ENCODE measurements at places on chromosomes 6 and 20.

DNA sequence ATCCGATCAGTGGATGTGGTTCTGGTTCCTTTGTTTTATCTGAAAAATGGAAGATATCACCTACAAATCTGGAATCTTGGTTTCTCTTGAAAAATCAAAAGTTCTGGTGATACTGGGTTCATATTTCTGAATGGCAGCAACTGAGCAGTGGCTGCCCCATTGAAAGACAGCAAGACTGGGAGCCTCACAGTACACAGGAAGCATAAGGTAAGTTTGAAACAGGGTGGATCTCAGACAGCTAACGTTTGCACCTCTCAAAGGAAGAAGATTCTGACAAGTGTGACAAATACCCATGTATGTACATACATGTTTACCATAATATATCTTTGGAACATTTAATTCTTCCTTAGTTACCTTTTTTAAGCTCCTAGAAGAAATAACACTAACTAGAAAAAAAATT lies at the start of gene SAMD3:
SAMD3 (minus strand) TSS at position 177 of the 400 bp plus-strand sequence. CDS start 7,678 bp downstream, outside the sequence.
- H3K27me3 ChIP-seq: no peaks in the 10 kb centered on the region
- H3K27ac ChIP-seq: no peak within 1 kb of the TSS
- DNase-seq: no peak
- H3K36me3 ChIP-seq: no peaks in the 10 kb centered on the region
- no peaks in the 10 kb centered on the region for H3K4me1 ChIP-seq

GRCh38 chr20:64210656-64211369 lies 44.7 kb upstream of the PCMTD2 start:
- H3K4me1 ChIP-seq: peaks cover 25% of the 10 kb centered on the region
- DNase-seq: no peak
- no peaks in the 10 kb centered on the region for H3K36me3 ChIP-seq
- no peaks in the 10 kb centered on the region for H3K27me3 ChIP-seq
- H3K4me3 ChIP-seq: no peak overlapping the region

- H3K4me3 ChIP-seq: no peak overlapping the region
- no peak overlapping the region for H3K27ac ChIP-seq
- no peaks in the 10 kb centered on the region for H3K36me3 ChIP-seq
- no peak for DNase-seq
Observed at GRCh38 chr20:40663304-40663790, 25.7 kb downstream of the MAFB start.

DNA sequence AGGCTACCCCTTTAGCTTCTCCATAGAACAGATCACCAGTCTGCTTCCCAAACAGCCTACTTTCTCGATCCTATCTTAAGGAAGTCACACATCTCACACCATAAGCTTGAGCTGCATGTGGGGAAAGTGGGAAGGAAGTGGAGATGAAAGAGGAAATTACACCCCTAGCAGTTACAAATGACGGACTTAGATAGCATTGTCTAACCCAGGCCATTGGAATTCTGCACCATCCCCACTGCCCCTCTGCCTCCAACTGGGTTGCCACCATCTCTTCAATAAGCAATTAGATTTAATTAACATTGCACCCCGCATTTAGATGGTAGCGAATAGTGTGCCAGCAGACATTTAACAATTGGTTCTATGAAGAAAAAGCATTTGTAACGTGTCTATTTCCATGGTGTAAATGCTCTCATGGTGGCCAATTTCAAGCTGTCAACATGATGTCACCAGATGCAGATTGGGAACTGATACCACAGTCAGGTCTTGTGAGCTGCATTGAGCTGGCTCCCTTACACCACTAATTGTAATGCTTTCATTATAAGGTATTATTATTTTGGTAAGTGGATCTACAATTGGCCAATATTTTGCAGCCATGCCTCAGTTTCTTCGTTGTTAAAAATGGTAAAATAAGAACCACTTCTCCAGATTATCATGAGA lies 124.7 kb downstream of the CD24 start:
- no peaks in the 10 kb centered on the region for H3K27me3 ChIP-seq
- no peaks in the 10 kb centered on the region for H3K4me1 ChIP-seq
- no peaks in the 10 kb centered on the region for H3K36me3 ChIP-seq

DNA sequence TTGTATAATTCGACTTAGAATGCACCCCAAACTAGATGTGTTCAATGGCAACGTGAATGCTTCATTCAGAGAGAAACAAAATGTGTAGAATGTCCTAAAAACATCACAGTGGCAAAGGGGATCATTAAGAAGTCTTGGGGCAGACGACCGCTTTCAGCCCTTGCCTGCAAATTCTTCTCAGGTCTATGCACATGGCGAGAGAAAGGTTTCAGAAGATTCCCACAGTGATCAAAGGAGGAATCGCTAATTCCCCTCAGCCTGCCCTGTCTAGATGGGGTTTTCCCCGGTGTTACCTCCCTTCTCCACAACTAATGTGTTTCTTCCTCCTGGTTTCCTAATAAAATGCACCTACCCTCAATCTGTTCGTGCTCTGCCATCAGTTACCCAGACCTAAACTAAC lies 13.3 kb upstream of the NHSL1 start:
- no peaks in the 10 kb centered on the region for H3K36me3 ChIP-seq
- DNase-seq: no peak
- H3K4me3 ChIP-seq: no peak overlapping the region
- no peaks in the 10 kb centered on the region for H3K27me3 ChIP-seq

- H3K4me3 ChIP-seq: no peak overlapping the region
- no peaks in the 10 kb centered on the region for H3K36me3 ChIP-seq
- no peak for DNase-seq
Observed at GRCh38 chr20:58545565-58546415, 30.6 kb upstream of the APCDD1L start.

GRCh38 chr6:158539413-158539812 lies 20.5 kb upstream of the TMEM181 start:
- peak; percentile 44 for DNase-seq
- H3K27ac ChIP-seq: no peak overlapping the region
- H3K27me3 ChIP-seq: no peaks in the 10 kb centered on the region
- H3K4me3 ChIP-seq: no peak overlapping the region

DNA sequence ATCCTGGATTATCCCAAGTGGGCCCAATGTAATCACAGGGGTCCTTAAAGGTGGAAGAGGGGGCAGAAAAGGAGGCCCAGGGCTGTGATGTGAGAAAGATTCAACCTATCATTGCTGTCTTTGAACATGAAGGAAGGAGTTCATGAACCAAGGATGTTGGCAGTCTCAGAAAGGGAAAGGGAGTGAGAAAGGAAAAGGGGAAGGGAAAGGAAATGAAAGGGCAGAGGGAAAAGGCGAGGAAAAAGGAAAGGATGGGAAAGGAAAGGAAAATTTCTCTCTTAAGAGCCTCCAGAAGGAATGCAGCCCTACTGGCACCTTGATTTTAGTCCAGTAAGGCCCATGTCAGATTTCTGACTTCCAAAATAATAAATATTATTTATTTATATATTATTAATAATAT lies 687.8 kb downstream of the COL12A1 start:
- no peak overlapping the region for H3K27ac ChIP-seq
- H3K27me3 ChIP-seq: no peaks in the 10 kb centered on the region
- H3K4me3 ChIP-seq: no peak overlapping the region
- H3K36me3 ChIP-seq: no peaks in the 10 kb centered on the region
- no peak for DNase-seq

GRCh38 chr20:38584099-38584763 lies 3.2 kb downstream of the ADIG start:
- no peaks in the 10 kb centered on the region for H3K4me1 ChIP-seq
- no peak for DNase-seq
- no peaks in the 10 kb centered on the region for H3K36me3 ChIP-seq
- no peak overlapping the region for H3K4me3 ChIP-seq

- H3K27ac ChIP-seq: no peak overlapping the region
- no peaks in the 10 kb centered on the region for H3K36me3 ChIP-seq
- no peak overlapping the region for H3K4me3 ChIP-seq
- no peaks in the 10 kb centered on the region for H3K4me1 ChIP-seq
- peak; percentile 49 for DNase-seq
Observed at GRCh38 chr6:165967810-165968407, 199.7 kb downstream of the TBXT start.

DNA sequence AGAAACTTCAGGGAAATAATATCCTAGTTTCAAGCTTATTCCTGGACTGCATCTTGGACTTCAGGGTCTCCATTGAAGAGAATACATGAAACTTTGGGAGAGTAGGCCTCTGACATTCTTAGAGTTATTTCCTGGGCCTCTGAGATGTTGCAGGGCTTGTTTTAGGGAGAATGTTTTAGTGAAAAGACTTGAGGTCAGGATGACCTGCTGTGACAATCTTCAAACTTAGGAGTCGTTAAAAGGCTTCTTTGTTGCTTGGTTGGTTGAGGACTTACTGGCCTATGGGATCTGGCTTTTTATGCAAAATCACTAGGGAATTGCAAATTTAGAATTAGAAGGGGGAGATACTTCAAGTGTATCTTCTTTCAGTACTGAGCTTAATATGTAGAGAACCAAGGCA lies 613.2 kb upstream of the FLRT3 start:
- peak overlapping the region; percentile 79 for H3K27ac ChIP-seq
- no peaks in the 10 kb centered on the region for H3K27me3 ChIP-seq
- H3K4me1 ChIP-seq: peaks cover 47% of the 10 kb centered on the region
- no peaks in the 10 kb centered on the region for H3K36me3 ChIP-seq
- no peak for DNase-seq

DNA sequence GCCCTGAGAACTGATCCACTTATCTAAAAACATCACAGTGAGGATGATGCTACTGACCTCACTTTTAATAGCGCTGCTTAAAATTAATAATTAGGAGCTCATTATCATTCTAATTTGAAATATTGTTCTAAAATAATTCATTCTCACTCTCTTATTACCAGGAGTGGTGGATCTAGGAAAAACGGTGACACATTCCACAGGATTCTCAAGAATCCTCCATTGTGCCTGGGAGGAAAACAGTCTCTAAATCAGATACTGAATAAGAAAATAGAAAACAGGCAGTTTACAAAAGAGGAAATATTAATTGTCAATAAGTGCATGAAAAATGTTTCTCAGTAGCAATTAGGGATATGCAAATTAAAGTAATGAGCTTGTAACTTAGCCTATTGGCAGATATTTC lies 187.4 kb downstream of the TENT5A start:
- H3K36me3 ChIP-seq: no peaks in the 10 kb centered on the region
- H3K27ac ChIP-seq: no peak overlapping the region
- H3K27me3 ChIP-seq: no peaks in the 10 kb centered on the region
- DNase-seq: no peak
- peaks cover 6% of the 10 kb centered on the region for H3K4me1 ChIP-seq

DNA sequence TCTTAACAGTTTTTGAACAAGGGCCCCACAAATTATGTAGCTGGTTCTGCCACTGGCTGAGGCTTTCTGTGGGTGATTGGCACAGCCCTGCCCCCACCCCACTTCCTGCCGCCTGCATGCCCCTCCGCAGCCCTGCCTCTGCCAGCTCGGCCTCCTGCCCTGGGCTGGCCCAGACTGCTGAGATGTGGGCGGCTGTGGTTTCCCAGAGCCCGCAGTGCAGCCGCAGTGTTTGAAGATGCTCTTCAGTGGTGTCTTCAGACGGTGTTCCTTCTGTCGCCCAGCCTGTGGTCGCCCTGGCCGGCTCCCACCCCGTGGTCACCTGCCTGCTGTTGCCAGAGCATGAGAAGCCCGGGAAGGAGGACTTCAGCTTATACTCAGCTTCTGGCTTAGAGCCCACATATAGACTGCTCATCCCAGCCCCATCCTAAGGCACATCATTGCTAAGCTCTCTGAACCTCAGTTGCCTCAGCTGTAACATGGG lies 154.3 kb downstream of the VEGFA start:
- peaks cover 14% of the 10 kb centered on the region for H3K4me1 ChIP-seq
- no peaks in the 10 kb centered on the region for H3K36me3 ChIP-seq
- DNase-seq: no peak
- H3K4me3 ChIP-seq: no peak overlapping the region
- no peak overlapping the region for H3K27ac ChIP-seq

- DNase-seq: no peak
- no peaks in the 10 kb centered on the region for H3K4me1 ChIP-seq
- H3K27ac ChIP-seq: no peak overlapping the region
- H3K36me3 ChIP-seq: no peaks in the 10 kb centered on the region
- H3K27me3 ChIP-seq: no peaks in the 10 kb centered on the region
Observed at GRCh38 chr20:12927489-12927888, 81.3 kb upstream of the SPTLC3 start.

- no peaks in the 10 kb centered on the region for H3K36me3 ChIP-seq
- H3K27me3 ChIP-seq: no peaks in the 10 kb centered on the region
- no peak for DNase-seq
- H3K4me1 ChIP-seq: no peaks in the 10 kb centered on the region
Observed at GRCh38 chr6:149974825-149975224, 11.1 kb downstream of the ULBP1 start.

DNA sequence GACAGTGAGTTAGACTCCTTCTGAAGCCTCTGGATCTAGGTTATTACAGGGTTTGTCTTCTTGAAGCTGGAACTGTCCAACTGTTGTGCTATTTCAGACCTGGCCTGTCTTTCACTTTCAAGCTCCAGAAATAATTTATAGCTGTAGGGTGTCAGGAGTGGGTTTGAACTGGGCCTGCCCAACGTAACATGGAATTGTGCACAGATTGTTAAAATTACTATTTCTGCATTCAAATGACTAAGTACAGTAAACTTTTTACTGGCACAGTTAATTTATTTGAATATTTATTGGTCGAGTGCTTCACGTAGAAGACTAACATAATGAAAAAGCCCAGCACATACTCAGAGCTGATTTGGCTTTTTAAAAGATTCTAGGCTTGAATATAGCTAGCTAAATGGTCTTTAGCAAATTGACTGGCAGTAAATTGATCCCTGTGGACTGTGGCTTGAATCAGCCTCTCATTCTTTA lies 74.3 kb downstream of the ARID1B start:
- H3K27me3 ChIP-seq: no peaks in the 10 kb centered on the region
- no peak for DNase-seq
- H3K4me3 ChIP-seq: no peak overlapping the region
- no peaks in the 10 kb centered on the region for H3K36me3 ChIP-seq
- peaks cover 79% of the 10 kb centered on the region for H3K4me1 ChIP-seq

DNA sequence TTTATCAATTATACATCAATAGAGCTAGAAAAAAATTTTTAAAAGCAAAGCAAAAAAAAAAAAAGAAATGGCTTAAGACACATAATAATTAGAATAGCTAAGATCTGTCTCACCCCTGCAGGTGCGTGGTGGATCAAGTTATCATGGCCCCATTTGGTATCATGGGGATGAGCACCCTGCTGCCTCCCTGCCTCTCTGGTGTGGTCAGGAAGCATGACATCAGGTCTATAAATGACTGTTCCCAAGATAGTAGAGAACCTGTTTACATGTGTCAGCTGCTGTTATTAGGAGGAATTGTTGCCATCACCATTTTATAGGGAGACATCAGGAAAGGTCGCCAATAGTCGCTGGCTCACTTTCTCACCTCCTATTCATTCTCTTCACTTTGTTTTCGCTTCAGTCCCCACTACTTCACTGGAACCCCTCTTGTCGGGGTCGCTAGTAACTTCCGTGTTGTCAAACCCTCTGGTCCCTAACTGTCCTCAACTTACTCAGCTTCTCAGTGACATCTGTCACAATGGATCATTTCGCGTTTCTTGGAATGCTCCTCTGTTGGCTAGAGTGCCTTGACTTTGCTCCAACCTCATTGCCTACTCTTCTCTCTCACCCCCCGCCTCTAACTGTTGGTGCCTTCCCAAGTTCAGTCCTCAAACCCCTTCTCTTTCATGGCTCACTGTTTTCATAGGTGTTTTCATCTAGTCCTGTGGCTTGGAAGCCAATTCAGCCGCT lies 4.7 kb downstream of the DNTTIP1 start:
- no peak overlapping the region for H3K27ac ChIP-seq
- no peaks in the 10 kb centered on the region for H3K36me3 ChIP-seq
- no peak overlapping the region for H3K4me3 ChIP-seq
- no peaks in the 10 kb centered on the region for H3K27me3 ChIP-seq
- no peak for DNase-seq

GRCh38 chr20:49770634-49771033 lies 42.0 kb upstream of the SLC9A8 start:
- H3K4me3 ChIP-seq: no peak overlapping the region
- peaks cover 49% of the 10 kb centered on the region for H3K4me1 ChIP-seq
- no peak overlapping the region for H3K27ac ChIP-seq
- no peaks in the 10 kb centered on the region for H3K36me3 ChIP-seq
- no peak for DNase-seq
- H3K27me3 ChIP-seq: no peaks in the 10 kb centered on the region
